Gastrocnemius medialis (tissue), 4 donors: ENCODE measurements at places on chromosomes 13 and 19.

DNA sequence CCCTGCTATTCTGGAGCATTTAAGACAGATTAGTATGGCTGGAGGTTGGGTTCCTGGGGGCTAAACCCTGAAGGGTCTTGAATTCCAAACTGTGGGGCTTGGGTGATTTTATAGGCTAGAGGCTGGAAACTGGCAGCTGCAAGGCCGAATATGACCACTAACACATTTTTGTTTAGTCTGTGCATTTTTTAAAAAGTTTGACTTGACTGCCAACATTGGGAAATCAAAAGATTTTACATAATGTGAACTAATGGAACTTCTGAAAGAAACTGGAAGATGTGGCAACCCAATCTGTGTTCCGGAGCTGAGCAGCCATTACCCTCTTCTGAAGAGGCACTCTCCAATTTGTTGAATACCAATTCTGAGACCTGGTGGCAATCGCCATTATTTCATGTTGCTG lies 5.1 kb downstream of the ZNF784 start:
- no peak for DNase-seq

- DNase-seq, result no peak
These were observed 72.8 kb downstream of the GNG7 start for GRCh38 chr19:2629491-2630351.

DNA sequence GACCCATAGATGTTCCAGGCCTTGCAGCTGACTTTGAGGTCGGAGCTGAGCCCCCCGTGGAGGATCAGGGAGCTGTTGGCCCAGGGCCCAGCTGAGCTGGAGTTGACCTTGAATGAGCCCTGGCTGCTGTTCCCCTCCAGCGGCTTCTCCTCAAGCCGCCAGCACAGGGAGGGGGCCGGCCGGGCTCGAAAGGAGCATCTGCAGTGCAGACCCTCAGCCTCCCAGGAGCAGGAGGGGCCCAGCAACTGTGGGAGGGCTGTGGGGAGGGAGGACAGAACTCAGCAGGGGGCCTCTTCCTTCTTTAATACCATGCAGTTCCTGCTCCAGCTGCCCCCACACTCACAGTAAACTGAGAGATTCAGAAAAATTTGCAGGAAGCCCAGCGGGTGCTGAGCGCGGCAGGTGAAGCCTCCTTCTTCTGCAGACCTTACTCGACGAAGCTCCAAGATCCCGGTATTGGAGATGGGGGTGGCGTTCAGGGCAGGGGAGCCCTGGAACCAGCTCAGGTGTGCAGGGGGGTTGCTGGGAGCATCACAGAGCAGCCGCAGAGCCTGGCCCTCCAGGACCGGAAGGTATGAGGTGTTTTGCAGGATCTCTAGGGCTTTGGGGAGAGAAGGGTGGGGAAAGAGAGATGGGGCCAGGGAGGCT lies 2.6 kb downstream of the SIGLEC5 start:
- no peak for DNase-seq

DNA sequence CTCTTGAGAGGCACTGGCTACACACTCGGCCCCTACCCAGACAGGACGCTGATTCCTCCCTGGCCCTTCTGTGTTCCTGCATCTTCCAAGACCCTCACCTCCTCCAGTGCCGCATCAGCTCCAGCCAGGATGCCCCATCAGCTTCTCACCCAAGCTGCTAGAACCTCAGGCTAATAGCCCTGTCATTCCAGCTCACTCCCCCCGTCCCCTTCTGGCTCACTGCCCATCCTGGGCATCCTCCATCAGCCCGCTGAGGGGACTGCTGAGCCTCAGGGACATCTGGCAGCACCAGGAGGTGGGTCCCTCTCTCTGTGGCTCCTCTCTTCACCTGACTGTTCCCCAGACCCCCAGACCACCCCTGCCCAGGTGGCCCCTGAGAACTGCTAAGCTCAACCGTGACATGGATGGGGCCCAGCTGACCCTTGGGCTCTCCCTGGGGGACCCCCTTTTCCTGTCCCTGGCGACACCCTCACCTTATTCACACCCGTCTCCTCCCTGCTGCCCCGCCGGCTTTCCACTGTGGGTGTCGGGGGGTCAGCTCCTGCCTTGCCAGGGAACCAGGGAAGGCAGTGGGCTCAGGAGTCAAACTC lies 4.8 kb downstream of the FFAR3 start:
- no peak for DNase-seq

- no peak for DNase-seq
These were observed 260.1 kb upstream of the SLC10A2 start for GRCh38 chr13:103326326-103326725.

- DNase-seq, result no peak
These were observed 297.8 kb upstream of the DACH1 start for GRCh38 chr13:72164811-72165210.

DNA sequence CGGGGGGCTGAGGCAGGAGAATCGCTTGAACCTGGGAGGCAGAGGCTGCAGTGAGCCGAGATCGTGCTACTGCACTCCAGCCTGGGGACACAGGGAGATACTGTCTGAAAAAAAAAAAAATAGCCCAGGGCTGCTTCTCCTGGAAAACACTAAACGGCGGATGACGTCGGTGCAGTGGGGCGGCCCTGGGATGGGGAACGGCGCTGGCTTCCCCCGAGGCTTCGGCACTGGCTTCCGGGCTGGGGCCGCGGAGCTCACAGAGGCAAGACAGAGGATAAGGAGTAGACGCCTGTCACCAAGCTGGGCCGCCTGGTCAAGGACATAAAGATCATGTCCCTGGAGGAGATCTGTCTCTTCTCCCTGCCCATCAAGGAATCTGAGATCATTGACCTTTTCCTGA lies 5.0 kb downstream of the PRSS57 start:
- DNase-seq, result no peak

- DNase-seq, result no peak
These were observed 6.5 kb downstream of the SYCE2 start for GRCh38 chr19:12912571-12912970.

DNA sequence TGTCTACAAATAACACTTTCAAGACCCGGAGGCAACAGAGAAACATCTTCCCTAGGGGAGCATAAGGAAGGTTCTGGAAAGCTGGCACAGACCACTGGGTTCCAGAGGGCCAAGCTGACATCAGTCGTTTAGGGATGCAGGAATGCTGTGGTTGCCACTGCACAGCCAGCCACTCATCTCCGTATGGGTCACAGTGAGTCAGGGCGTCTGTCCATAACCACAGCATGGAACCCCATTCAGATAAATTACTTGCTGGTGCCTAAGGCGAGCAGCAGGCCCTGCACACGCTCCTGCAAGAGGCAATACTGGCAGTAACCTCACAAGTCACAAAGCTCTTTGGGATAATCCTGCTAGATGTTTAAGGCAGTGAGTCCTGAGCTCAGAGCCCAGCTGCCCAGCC lies 140.9 kb upstream of the UBL3 start:
- no peak for DNase-seq

DNA sequence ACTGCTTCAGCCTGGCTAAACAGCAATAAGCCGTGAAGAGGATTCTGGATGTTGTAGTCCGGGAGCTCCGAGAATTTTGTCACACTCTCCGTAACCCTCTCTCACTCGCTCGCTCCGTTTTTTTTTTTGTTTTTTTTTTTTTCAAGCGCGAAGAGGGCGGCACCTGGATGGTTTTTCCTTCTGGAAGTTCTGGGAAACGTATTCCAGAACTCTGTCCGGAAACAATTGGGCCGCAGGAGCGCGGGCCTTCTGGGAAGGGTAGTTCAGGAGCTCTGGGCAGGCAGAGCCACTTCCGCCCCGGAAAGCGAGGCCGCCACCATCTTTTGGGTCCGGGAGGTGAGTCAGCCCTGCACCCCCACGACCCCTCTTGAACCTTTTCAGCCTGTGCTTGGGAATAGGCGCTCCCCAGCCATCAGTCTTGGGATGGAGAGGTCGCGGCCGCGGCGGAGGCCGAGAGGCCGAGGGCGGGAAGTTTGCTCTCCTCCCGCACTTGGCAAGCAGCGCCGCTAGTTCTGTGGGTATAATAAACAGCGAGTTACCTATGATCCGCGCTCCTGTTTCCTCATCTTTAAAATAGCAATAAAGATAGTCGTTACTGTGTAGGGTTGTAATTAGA lies at the start of gene ZNF227:
Gene ZNF227, plus strand, starts transcription at position 283 of the 616 bp plus-strand sequence. CDS start 5,261 bp downstream, outside the sequence.
- peak; percentile 85 for DNase-seq

- DNase-seq, result no peak
These were observed 1518.4 kb downstream of the UQCRFS1 start for GRCh38 chr19:27694361-27695055.

DNA sequence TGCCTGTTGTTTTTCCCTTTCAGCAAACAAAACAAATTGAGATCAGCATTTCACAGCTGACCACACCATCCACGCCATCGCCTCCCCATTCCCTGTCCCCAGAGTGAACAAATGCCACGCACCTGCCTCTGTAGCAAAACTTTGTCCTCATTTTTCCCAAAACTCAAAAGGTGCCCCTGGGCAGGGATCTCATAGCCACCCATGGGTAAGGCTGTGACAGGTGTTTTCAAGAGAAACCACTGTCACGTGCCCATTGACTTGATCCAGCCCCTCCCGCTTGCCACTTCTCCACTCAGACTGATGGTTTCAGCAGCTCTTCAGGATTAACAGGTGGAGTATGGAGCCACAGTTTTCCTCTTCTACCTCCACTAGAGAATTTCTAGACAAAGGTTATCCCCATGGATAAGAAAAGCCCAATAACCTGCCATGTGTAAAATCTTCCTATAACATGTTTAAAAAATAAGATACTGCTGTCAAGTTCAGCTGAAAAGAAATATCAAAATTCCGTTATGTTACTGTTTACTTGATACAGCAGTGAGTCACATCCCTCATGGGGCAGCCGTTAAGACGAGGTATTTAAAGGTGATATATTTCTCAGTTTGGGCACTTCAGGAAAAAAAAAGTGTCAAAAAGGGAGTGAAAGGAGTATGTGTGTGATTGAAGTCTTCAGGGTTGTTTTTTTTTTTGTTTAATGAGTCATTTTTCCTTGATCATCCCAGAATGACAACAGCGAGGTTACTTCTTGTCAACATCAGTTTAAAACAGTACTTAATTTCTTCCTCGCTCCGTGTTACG lies 63.5 kb upstream of the GPR183 start:
- DNase-seq, result no peak

- no peak for DNase-seq
These were observed 384.3 kb downstream of the EFNB2 start for GRCh38 chr13:106151056-106151699.

- DNase-seq, result no peak
These were observed 8.6 kb downstream of the LYL1 start for GRCh38 chr19:13094106-13094504.

DNA sequence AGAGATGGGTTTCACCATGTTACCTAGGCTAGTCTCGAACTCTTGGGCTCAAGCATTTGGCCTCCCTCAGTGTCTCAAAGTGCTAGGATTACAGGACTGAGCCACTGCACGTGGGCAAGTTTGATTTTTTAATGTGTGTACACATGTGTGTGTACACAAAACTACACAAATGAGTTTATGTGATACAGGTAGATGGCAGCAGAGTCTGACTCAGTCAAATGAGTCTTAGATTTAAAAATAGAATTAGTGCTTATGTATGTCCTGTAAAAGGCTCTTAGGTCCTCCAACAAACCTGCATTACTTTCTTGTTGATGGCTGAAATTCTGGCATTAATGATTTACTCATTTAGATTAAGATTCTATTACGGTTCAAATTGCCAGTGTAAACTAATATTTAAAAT lies 293.7 kb downstream of the PCDH17 start:
- DNase-seq, result no peak

DNA sequence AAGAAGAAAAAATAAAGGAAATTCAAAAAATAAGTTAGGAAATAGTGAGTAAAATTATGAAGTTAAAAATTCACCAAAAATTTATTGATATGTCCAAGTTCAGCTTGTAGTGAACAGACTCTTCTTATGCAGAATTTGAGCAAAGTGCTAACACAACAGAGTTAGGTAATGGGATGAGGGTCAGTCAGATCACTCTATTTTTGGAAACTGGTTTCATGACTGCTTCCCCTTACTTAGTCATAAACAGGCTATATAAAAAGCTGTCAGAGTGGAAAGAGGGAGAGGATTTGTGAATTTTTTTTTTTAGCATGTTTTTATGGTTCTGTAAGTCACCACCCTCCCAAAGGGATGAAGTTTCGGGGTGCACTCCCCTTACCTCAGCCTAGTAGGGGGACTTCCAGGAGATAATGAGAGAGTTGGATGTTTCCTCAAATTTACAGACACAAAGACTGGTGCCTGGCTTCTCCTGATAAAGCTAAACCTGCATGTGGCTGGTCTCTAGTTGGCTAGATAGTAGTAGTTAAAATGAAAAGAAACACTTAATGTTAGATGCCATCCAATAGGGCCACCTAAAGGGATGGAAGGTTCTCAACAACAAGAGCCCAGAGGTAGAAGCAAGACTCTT lies 4.5 kb downstream of the CPB2 start:
- DNase-seq, result no peak

DNA sequence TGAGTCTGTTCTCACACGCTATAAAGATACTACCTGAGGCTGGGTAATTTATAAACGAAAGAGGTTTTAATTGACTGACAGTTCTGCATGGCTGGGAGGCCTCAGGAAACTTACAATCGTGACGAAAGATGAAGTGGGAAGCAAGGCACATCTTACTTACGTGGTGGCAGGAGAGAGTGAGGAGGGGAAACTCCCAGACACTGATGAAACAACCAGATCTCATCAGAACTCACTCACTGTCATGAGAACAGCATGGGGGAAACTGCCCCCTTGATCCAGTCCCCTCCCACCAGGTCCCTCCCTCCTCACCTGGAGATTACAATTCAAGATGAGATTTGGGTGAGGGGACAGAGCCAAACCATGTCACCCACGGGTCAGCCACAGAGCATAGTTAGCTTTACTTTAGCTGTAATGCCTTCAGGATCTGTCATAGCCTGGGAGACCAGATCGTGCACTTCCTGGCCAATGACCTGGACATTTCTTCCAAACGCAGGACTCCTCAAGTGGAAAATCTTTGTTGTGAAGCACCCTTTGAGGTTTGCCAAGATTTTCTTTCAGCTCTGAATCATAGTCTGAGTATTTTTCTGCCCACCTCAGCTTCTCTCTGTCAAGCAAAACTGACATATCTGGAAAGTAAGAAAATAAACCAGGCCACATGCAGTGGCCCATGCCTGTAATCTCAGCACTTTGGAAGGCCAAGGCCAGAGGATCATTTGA lies 25.2 kb upstream of the HIF3A start:
- no peak for DNase-seq

DNA sequence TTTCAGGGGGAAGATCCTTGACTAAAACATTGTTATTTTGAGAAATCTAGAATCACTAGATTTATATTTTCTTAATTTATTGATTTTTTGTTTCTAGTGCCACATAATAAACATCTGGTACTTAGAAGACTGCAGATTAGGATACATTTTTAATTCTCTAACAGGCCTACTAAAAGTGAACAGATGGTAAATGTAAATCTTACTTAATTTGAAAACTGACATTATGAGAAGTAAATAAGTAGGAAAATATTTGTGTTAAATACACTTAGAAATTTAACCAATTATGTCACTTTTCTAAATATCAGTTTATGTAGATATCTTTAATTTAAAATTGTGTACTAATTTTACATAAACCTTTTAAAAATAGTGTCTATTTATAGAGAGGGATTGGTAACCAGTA lies 2255.6 kb upstream of the PCDH20 start:
- DNase-seq, result no peak

GRCh38 chr19:42277821-42278451 lies 8.9 kb downstream of the CIC start:
- no peak for DNase-seq

DNA sequence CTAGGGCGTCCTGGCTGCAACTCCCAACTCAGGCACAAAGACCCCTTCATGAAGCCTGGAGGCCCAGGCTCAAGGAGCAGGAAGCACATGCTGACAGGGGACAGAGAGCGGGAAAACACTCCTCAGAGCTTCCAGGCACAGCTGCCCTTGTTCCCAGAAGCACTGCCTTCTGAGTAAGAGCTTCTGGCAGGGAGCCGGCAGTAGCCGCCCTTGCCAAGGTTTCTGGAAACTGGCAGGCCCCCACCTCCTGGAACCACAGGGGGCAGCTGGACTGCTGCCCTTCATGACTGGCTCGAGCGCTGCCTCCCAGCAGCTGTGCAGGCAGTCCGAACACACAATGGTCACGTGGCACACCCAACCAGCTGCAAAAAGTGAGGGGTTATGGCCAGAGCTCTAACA lies 33.6 kb upstream of the EPHX3 start:
- DNase-seq, result peak; percentile 91
